OCI-LY7 (cell line): ENCODE measurements at places on chromosomes 5 and 9. TPM values are rescaled to one million over a fixed set of nuclear protein-coding genes. Genes with fewer than 3 reads are reported as not detected.

Gene PCAT7
- total RNA-seq = 2.5 and 3.2 TPM in 2 replicates

Gene PRRX2
- total RNA-seq = not detected in 2 replicates

DNA sequence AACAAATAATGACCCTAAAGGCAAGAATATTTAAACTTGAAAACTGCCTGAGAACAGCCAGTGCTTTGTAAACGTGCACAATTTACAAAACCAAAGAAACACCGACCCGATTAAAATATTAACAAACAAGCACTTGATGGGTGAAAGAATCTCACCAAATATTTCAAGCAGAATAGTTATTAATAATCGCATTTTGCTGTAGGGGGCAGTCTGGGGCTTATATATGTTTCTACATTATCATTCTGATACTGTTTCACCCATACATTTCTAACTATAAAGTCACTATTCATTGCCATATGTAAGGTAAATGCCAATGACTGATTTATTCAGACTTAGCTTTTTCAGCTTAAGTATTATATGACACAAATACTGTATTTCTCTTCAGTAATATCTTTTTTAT lies 37.7 kb downstream of the UBAP2 start:
- DNase-seq = peak; percentile 64

Gene SURF6
- 21.0 and 27.8 TPM in 2 replicates for total RNA-seq

GRCh38 chr5:178576591-178577351 lies 13.4 kb downstream of the COL23A1 start:
- no peak for DNase-seq
